ENCODE measurements at places on chromosomes 6 and 20.

GRCh38 chr6:112343977-112344376, 3.2 kb upstream of the RFPL4B start:
- DNase-seq, result no peak

GRCh38 chr6:27293436-27294098, 18.5 kb downstream of the POM121L2 start:
- no peak for DNase-seq

DNA sequence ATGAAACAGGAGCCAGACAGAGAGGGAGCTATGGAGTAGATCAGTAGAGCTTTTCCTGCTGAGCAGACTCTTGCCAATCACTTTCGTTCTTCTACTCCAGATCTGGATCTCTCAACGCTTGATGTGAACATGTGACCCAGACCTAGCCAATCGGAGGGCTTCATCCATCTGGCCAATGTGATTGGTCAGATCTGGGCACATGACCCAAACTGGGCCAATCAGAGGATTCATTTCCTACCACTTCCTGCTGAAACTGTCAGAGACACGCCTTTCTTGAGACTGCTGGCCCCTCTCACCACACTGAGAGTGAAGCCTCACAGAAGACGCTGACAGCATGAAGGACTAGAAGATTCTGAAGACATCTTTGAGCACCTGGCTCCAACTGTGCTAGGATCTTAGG, 44.2 kb upstream of the ZMYND8 start:
- DNase-seq, result no peak

- DNase-seq, result no peak
These were observed 111.8 kb upstream of the LAMP5 start for GRCh38 chr20:9402546-9402945.

GRCh38 chr6:136586295-136586694, 36.1 kb upstream of the MAP7 start:
- DNase-seq, result no peak

DNA sequence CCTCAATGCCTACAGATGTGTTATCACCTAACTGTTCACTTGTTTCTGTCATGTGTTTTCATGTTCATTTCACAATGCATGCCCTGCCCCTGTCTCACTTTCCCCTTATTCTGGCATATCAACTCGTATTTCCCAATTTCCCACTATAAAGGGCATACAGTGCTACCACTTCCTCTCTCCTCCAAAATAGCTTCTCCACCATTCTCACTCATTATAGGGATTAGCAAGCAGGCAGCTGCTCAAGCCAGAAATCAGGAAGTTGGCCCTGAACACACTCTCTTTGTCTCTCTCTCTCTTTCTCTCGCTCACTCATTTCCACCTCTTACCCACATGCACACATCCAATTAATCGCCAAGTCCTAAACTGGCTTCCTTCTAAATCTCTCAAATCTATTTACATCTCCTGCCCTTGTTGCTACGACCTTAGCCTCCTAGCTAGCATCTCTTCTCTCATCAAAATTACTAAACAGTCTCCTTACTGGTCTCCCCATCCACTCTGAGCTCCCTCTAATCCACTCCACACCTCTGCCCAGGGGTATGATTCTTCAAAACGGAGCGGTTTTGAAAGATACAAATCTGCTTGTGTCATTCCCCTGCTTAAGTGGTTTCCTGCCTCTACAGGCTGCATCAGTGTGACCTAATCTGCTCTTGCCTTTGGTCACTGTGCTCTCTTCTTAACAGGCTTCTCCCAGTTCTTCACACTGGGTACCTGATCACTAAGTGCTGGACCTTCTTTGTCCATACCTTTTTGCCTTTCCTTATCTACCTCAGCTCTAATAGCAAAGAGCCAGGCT, 196.2 kb downstream of the BTBD9 start:
- DNase-seq, result no peak

- no peak for DNase-seq
These were observed 1.8 kb upstream of the JARID2 start for GRCh38 chr6:15243910-15244619.

DNA sequence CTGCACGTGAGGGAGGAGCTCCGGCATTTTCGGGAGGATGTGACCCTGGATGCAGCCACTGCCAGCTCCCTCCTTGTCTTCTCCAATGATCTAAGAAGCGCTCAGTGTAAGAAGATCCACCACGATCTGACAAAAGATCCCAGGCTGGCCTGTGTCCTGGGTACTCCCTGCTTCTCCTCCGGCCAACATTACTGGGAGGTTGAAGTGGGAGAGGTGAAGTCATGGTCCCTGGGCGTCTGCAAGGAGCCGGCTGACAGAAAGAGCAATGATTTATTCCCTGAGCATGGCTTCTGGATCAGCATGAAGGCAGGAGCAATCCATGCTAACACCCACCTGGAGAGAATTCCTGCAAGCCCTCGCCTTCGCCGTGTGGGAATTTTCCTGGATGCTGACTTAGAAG, 2.8 kb downstream of the RFPL4B start:
- DNase-seq, result no peak

DNA sequence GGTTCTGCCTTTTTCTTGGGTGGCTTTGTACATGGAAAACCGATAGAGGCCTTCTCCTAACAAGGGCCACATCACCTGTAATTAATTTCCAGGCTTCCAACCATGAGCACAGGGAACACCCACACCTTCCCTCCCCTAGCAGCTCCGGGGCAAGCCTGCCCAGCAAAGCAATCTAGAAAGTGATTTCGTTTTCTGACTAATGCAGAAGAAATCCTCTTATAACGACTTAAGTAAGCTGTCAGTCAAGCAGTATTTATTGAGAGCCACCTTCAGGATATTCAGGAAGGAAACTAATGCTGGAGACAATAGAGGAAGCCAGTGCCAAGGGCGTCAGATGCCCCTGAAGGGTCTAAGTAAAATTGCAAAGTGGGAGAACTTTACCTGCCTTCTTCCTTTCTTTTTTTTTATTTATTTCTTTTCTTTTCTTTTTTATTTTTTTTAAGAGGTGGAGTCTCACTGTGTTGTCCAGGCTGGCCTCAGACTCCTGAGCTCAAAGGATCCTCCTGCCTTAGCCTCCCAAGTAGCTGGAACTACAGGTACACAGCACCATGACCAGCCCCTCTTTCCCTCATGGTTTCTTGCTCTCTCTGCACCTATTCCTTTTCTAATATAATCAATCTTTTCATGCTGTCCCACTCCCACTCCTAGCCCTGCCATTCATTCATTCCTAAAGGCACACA, 67.5 kb upstream of the MBOAT1 start:
- DNase-seq, result no peak

DNA sequence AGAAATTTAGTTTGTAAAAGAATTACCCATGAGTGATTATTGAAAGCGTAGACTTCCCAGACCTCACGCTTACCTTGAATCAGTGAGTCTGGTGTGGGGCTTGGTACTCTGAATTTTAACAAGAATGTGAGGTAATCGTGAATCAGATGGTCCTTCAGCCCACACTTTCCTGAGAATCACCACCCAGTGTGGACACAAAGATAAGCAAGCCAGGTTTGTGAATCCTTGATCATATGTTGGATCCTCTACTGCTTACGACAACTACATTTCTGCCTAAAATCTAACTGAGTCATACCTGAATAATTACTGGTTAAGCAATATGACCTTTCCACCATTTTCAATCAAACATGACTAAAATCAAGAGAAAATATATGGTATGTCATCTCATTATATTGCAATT, 589.3 kb downstream of the TFAP2A start:
- no peak for DNase-seq

GRCh38 chr6:29723262-29723665, at the start of gene HLA-F:
TSS of gene HLA-F (plus strand) at chr6:29723434. CDS start at chr6:29723464, 30 bp downstream.
- peak; percentile 96 for DNase-seq

GRCh38 chr6:113147544-113147943, 709.6 kb upstream of the MARCKS start:
- no peak for DNase-seq

DNA sequence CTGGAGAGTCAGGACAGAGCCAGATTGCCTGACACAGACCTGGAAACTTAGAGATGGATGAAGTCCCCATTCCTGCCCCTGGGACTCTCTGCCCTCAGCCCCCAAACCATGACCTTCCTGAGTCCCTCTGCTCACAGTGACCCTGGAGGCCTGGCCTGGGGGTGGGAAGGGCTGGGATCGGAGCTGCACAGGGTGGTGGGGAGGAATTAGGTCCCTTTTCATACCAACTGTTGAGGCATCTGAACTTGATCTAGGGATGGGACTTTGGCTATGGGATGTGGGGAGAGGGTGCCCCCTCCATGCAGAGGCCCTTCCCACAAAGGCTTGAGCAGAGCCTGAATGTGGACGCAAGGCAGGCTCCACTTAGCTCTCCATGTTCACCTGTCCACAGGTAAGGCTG, 144.1 kb downstream of the MRPL14 start:
- DNase-seq, result no peak

DNA sequence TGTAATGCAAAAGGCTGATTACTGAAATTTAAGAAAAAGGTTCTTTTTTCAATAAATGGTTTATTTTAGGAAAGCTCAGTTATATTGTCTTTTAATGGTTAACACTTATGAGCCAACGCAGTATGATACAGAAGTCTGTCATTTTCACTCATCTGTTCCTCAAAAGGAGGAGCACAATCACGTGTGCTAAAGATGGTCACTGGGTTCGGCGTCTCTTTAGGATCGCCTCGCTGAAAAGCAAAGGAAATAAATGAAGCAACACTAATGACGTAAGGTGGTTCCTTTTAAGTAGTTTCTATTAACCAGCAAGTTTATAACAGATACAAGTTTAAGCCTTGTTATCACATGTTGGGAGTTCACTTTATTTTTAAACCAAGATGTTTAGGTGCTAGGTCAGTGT, 125.7 kb downstream of the MAP3K4 start:
- DNase-seq, result peak; percentile 56

GRCh38 chr20:32404017-32404416, 45.9 kb downstream of the ASXL1 start:
- DNase-seq, result no peak

DNA sequence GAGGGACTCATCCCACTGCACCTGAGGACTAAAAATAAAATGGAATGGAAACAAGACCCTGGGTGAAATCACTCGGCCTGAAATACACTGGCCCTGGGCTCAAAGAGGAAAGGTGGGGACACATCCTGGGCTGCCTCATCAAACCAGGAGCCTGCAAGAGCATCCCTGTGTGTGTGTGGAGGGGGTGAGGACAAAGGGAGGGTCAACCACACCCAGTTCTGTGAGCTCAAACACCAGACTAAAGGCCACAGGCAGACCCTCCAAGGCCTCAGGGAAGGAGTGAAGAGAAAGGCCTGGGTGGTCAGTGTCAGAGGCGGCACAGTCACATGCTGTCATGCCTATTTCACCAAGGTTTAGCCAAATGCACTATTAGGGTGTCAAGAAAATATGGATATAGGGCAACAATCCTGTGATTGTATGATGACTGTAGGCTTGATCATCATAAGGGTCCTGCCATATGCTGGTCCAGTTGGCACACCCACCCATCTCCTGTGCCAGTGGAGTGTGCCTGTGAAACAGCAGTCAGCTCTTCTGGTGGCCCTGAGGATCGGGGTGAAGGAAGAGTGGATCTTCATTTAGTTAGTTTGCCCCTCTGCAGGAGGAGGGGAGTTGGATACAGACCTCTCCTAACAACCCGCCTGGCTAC, 28.9 kb downstream of the SRSF3 start:
- no peak for DNase-seq

DNA sequence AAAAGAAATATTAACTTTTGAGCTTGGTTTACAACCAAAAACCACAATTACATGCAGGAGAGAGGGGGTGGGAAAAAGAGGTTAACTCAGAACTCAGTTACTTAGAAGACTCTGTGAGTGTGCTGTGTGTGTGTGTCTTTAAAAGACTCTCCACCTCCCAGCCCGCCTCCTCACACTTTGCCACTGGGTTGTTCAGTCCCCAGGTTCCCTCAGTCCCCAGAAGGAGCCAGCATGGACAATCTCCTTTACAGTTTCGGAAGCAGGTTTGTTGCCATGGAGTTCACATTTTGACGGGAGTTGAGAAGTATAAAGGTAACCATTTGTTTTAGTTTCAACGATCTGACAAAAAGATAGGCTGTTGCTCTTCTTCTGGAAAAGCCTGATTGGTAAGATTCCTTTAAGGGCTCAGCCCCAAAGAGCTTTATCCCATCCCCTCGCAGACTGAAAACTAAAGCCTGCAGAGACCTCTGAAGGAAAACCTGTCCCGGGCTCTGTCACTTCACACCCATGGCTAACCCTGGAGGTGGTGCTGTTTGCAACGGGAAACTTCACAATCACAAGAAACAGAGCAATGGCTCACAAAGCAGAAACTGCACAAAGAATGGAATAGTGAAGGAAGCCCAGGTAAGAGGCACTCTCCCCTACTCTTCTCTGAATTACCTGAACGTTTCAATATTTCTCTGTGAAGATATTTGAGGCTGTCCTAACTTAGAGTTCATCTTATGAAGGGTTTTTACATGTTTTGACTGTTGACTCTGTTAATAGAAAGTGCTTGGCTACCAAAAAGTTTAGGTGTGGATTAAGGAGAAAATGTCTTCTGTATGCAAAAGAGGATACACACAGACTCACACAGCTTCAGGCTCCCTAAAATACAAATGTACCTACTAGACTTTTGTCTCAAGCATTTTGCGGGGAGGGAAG, at the start of gene SPTLC3:
Gene SPTLC3, plus strand, starts transcription at position 212 of the 921 bp plus-strand sequence. Its CDS starts 296 bp downstream, at position 508.
- no peak for DNase-seq

DNA sequence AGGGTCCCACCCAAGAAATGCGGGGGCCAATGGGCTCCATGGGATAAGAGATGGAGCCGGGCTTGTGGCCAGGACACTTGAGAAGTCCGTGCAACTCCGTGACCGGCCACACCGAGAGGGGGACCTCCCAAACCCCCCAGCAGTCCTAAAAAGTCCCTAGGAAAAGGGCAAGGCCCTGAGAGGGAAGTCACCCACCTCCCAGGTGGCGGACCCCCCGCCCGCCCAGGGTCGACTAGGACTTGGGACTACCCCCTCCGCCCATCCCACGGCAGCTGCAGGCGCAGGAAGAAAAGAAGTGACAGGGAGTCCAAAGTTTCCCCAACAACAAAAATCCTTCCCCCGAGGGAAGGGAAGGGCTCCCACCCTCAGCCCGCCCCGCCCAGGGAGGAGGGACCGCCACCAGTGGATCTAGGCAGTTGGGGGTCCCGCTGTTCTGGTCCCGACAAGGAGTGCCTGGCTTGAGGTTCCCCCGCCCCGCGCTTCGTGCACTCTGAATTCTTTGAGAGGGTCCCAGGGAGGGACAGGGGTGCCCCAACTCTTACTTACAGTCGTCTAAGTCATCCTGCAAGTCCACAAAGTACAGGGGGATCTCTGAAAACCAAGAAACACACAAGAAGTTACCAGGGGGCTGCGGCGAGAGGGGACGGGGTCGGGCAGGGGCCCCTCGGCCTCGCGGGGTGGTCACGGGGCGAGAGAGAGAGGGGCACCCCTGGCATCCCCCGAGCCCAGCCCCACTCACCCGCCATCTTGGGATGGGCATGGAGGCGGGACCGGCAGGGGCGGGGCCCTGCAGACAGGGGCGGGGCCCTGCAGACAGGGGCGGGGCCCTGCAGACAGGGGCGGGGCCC, 611 bp upstream of the RAB22A start:
- DNase-seq, result peak; percentile 63

GRCh38 chr6:34468378-34468892, 2.6 kb downstream of the PACSIN1 start:
- DNase-seq, result peak; percentile 33

- no peak for DNase-seq
These were observed 308.9 kb downstream of the DHX35 start for GRCh38 chr20:39270837-39271604.
